ENCODE measurements at places on chromosomes 3 and 15. TPM values are rescaled to one million over a fixed set of nuclear protein-coding genes. Genes with fewer than 3 reads are reported as not detected.
A peak's percentile ranks its signal among the peaks of the same experiment; 100 is the strongest.

TRAT1 gene
- total RNA-seq, result 99.4 TPM

ZNF80 gene
- total RNA-seq, result 0.22 TPM

CLSTN2 gene
- not detected for total RNA-seq

UNC13C gene
- not detected for total RNA-seq

BSN gene
- 0.13 TPM for total RNA-seq

FBLN2 gene
- not detected for total RNA-seq

PRSS50 gene
- total RNA-seq, result not detected

PYGO1 gene
- not detected for total RNA-seq

SAMD7 gene
- total RNA-seq, result not detected

- no peak for DNase-seq
Observed at GRCh38 chr3:185332026-185332735, 30.8 kb upstream of the MAP3K13 start.

DNA sequence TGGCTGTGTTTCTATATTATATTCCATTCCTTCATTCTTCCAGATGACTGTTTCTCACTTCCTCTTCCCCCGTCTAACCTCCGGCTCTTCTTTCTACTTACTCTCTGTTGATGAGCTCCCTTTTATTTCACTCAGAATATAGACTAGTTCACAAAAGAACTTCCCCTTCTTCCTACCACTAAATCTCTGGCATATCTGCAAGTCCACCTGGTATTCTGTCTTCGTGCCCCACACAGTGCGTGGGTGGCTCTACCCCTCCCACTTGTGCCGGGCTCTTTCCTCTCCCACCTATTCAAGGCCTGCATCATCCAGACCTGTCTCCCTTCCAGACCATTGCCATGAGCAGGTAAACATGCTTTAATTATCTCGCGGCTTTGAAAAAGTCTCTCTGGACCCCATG lies 73.0 kb downstream of the SCN10A start:
- DNase-seq, result no peak

DNA sequence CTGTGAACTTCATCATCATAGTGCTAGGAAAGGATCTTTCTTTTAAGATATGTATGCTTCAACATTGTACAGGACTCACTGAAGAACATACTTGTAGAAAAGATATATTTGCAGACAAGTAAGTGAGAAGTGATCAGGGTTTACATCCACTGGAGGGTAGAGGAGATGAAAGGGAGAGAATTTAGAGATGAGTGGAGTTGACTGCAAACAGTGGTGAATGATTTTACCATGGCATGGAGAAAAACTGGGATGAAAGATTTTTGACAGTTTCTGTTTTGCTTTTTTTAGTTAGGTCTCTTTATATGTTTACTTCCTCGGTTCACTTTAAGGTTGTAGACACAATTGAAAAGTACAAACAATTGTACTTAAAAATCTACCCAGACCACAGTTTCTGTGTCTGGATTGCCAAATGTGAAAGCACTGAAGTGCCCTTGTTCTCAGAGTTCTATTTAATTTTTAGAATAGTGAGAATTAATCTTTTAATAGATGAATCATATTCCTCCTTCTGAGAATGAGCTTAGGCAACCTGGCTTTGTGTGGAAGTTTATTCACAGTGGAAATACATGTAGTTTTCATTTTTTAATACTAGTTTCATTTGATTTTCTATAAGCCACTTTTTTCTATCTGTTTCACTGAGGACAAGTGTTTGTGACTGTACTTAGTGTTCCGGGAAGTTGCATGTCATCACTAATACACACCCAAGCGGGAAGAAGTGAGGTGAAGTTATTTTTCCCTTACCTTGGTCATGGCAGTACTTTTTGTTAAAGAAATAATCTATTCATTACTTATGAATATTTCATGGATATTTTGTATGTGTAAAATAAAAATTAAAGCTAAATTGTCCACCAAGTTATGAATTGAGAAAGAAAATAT lies 1.8 kb upstream of the GPR171 start:
- DNase-seq, result no peak

GRCh38 chr3:107373896-107374295 lies 3.3 kb upstream of the CCDC54 start:
- no peak for DNase-seq

- no peak for DNase-seq
Observed at GRCh38 chr15:80817901-80818300, 38.7 kb downstream of the CEMIP start.

GRCh38 chr15:31887246-31887645 lies 143.1 kb upstream of the CHRNA7 start:
- DNase-seq, result no peak

DNA sequence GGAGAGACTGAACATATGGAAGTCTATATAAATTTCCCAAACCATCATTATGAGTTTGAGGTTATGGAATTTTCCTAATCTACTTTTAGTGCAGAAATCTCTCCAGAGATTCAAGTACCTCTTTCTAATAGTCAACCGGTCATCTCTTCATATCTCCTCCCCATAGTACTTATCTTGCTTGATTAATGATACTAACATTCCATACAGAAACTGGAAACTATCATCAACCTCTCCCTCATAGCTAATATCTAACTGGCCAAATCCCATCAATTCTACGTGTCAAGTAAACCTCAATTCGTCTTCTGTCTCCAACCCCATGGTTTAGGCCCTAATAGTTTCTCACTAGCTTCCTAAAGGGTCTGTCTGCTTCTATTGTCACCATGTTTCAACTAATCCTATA lies 44.4 kb upstream of the VGLL3 start:
- no peak for DNase-seq

- no peak for DNase-seq
Observed at GRCh38 chr3:171803044-171803443, 7.2 kb downstream of the PLD1 start.

- DNase-seq, result no peak
Observed at GRCh38 chr3:142148044-142148791, 1.1 kb downstream of the TFDP2 start.

DNA sequence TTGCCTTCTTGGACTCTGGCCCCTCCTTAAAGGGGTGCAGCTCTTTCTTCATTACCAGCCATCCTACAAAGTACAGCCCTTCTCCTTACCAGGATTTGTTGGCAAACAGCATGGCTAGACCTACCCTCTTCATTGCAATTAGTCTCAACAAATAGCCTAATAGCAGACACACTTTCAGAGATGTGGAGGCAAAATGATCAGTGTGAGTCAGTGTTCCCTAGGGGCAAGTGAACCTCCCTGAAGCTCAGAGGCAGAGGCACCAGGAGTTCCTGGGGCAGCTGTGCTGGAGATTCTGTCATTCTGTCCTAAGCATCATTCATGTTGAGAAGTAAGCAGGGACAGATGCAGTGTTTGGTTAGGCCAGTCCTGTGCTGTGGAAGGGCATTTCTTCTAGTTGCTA lies 14.6 kb upstream of the MECOM start:
- no peak for DNase-seq

DNA sequence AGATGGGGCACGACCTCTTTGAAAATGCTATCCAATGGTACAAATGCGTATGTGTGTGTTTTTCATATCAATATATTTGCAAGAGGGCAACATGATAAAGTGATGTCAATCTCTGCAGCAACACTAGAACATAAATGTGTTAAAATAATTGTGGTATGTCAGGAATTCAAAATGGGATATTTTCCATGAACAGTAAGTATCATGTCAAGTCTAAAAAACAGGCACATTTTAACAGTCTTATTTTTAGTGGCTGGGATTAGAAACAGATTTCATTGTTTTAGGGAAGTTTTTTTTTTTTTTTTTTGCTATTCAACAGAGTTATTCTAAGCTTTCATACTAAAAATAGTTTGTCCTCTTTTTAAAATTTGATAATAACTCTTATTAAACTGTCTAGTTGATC lies 209.8 kb downstream of the GAP43 start:
- DNase-seq, result no peak

GRCh38 chr3:72721683-72722381 lies 126.4 kb downstream of the SHQ1 start:
- DNase-seq, result no peak

DNA sequence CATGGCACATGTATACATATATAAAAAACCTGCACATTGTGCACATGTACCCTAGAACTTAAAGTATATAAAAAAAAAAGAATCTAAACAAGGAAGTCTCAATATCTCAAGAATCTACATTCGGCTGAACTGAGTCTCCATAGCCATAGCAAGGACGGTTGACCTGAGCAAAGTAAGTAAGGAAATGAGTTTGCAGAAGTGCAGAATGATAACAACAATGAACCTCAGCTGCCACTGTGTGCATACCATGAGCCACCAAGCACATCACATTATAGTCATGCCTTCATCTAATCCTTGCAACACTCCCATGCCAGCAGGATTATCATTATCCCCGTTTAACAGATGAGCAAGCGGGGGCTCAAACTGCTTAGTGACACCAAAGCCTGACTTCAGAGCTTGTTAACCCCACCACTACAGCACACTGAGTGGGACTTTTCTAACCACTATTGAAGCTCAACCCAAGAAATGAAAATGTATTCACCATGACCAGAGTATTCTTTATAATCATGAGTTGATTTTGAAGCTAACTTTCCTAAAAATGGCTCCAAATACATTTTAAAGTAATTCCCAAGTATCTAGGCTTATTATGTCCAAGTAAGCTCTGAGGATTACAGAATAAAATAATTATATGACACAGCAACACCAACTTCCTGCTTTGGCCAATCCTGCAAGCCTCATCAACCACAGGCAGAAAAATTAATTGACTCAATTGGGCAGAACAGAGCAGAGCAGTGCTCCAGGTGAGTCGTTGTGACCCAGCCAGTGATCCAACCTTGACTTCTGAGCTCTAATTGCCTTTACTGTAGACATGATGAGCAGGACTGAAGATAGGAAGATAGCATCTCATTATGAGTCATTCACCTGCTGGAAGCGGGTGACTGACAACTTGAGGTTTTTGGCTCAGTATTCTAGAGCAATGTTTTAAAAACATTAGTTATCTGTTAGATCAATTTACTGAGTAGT lies 47.3 kb upstream of the IL12A start:
- no peak for DNase-seq

DNA sequence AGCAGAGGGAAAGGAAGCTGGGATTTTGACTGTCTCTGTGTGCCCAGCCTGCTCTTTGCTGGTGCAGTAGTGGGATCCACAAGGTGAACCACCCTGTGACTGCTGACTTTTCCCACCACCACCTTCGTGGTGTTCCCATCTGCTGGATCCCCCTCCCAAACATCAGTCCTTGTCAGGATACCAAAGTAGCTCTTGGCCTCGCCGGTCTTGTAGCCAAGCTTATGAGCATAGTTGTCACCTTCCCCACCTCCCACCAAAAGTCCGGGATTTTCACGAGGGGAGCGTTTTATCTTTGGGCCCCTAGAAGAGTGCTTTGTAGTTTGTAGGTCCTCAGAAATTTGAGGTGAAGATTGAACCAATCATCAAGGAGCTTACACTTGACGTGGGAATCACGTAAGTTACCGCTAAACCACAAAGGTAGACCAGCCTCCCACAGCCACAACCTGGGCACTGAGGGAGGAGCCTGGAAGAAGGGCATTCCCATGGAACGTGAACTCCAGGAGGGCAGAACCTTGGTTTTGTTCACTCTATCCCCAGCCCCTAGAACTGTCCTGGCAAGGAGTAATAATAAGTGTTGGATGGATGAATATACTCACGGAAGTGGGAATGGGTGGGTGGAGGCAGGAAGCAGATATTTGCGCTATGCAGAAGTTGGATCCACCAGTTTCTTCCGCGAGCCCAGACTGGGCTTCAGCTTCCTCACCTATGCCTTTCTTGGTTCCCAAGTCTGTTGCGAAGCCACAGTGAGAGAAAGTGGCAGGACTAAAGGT lies 814 bp upstream of the TEX264 start:
- peak; percentile 32 for DNase-seq

DNA sequence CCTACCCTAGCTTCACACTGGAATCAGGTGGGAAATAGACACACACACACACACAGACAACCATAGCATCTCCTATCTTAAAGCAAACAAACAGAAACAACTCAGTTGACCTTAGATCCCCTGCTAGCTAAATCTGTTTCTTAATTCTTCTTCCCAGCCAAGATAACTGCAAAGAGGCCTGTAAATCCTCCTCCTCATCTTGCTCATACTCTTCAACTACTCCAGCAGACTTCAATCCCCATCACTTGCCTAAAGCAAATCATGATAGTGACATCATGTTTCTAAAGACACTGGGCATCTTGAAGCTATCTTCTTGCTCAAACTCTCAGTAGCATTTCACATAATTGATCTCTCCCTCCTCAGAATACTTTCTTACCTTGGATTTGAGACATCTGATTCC lies 303.0 kb downstream of the RBMS3 start:
- no peak for DNase-seq

DNA sequence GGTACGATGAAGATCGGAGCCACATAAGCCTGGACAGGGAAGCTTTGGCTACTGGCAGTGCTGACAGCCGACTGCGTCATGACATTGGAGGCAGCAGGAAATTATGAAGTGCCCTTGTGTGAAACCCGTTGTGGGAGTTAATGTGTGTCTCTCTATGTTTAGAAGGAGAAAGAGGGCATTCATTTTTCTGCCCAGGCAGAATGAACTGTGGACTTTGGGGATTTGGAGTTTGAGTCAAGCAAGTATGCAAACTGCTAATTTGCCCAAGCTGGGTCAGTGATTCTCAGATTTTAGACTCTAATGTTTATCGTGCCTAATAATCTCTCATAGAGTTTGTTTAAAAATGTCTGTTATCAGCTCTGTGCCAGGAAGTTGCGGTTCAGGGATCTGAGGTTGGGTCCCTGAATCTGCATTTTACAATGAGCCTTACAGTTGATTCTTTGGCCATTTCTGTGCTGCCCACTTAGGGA lies 5.6 kb downstream of the CTXND1 start:
- no peak for DNase-seq

DNA sequence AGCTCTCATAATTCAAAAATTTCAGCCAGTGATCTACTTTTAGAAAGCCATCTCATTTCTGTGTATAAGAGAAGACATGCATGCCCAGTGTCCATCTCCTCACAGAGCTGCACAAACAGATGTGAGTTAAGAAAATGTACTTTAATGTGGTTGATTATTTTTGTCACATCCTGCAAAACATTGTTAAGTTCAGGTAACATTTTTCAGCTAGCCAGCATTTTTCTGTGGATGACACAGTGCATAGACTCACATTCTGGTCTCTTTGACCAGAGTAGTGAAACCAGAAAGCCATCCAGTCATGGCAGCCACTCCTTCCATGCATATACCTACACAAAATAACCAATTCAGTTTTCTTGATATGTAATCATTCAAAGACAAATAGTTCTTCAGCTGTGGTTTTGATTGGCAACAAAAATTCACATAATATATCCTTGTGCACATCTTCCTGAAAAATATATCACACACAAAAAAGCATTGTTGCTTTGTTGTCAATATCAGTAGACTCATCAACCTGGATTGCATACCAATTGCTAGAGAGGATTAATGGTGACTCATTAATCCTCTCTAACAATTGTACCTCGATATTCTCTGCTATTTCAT lies 2.1 kb upstream of the PLSCR1 start:
- no peak for DNase-seq

- no peak for DNase-seq
Observed at GRCh38 chr3:47197287-47197686, 33.4 kb upstream of the SETD2 start.

- DNase-seq, result no peak
Observed at GRCh38 chr15:77027111-77027696, 32.3 kb downstream of the PSTPIP1 start.

Measured in activated T-helper 1 cell treated with anti-CD3 and anti-CD28 coated beads, Interleukin-12 subunit alpha, Interleukin-12 subunit beta, Interleukin-2, Interleukin-4 antibody, amounts not matched to agents 30 ng/mL and 10 ng/mL and 1 ng/mL, durations not matched to agents 14 hours and 24 hours and 36 hours (primary cell).